ENCODE measurements at places on chromosomes 11 and 22.

- DNase-seq, result no peak
These were observed 74.6 kb downstream of the RAB30 start for GRCh38 chr11:82996966-82997606.

GRCh38 chr11:115775846-115776245, 271.6 kb upstream of the CADM1 start:
- no peak for DNase-seq

DNA sequence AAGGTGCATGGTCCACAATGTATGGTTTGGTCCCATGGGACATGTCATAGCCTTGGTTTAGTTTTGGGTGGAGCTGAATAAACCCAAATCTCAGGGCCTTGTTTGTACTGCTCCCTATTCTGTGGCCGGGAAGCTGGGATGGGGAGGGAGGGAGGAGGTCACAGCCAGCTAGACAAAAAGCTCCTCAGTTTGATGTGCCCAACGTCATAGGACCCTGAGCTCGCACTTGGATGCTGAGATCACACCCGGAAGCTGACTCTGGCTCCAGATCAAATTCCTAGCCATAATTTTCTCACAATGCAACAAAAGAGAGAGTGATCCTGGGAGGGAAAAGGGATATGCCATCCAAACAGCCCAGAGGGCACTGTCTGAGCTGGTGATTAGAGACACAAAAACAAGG, 1.5 kb downstream of the HSPB2 start:
- no peak for DNase-seq

DNA sequence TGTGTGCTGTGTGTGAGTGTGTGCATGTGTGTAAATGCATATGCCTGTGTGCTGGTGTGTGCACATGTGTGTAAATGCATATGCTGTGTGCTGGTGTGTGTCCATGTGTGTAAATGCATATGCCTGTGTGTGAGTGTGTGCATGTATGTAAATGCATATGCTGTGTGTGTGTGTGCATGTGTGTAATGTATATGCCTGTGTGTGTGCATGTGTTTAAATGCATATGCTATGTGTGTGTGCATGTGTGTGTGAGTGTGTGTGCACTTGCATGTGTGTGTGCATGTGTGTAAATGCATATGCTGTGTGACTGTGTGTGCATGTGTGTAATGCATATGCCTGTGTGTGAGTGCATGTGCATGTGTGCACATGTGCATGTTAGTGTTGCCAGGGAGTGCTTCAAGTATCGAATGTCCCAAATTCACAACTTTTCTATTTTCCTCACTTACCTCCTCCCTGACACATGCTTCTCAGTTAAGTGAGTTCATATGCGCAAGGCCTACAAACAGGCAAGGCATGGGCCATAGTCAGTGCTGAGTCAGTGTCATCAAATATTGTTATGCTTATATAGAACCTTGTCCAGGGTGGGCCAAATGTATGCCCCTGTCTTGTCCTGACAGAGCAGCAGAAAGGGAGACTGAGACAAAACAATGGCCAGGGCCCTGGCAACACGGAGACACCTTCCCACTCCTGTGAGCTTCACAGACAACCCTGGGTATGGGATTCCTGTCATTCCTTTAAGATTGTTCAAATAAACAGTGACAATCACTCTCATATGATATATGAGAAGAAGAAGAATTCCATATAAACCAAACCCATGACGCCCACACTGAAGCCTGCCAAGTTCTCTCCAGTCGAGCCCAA, 38.6 kb downstream of the GGTLC2 start:
- DNase-seq, result no peak

DNA sequence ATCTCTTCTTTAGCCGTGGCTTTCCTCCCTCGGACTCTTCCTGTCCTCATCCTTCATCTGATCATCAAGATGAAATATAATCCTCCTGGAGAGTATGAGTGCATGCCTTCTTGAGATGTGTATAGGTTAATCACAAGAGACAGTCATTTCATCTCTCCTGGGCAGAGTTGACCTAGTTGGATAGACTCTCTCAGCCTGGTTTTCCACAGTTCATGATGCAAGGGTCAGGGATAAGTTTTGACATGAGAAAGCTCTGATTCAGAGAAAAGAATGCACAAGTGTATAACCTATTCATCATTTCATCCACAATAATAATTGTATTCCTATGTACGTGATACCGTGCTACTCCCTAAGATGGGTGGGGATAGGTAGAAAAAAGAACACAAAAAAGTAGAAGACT, 33.2 kb upstream of the CCDC90B start:
- no peak for DNase-seq

GRCh38 chr11:121953122-121953521, 162.9 kb downstream of the BLID start:
- no peak for DNase-seq
